ENCODE measurements at places on chromosomes 4 and X.

DNA sequence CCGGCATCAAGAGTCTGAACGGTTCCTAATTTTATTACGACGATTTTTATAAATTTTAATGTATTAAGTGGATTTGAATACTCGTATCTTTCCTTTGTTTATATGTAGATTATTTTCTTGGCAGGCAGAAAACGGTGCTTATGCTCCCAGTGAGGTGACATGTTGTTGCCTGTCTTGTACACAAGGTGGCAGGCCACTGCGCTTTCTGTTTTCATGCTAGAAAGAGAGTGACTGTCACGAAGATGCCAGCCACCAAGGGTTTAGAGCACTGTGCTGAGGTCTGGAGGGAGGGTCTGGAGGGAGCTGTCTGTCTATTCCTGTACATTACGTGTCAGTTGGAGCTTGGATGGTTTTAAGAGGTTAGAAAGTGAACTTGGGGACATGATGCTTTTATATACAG, 87.7 kb downstream of the SHROOM2 start:
- peak; percentile 36 for DNase-seq

DNA sequence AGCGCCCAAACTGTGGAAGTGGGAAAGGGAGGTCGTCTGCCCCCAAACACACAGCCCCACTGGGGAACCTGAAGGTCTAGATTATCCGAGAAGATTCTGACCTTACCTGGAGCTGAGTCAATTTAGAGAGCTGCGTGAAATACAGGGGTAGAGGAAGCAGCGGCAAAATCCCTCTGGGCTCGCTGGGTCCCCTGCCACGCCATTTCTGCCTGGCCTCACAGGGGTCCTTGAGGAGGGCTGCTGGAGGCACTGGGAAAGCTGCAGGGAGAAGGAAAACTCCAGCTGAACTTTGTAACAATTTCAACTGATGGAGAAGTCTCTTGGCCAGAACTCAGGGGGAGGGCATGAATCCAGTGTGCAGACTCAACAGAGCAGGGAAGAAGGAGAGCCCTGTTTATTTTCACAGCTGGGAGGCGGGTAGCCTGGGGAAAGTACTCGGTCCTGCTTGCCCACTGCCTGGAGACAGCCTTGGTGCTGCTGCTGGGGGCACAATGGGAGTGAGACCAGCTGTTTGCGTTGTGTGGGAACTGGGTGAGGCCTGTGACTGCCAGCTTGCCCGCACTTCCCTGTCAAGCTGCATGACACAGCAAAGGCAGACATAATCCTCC, 93.2 kb upstream of the MAPK10 start:
- DNase-seq = peak; percentile 22

DNA sequence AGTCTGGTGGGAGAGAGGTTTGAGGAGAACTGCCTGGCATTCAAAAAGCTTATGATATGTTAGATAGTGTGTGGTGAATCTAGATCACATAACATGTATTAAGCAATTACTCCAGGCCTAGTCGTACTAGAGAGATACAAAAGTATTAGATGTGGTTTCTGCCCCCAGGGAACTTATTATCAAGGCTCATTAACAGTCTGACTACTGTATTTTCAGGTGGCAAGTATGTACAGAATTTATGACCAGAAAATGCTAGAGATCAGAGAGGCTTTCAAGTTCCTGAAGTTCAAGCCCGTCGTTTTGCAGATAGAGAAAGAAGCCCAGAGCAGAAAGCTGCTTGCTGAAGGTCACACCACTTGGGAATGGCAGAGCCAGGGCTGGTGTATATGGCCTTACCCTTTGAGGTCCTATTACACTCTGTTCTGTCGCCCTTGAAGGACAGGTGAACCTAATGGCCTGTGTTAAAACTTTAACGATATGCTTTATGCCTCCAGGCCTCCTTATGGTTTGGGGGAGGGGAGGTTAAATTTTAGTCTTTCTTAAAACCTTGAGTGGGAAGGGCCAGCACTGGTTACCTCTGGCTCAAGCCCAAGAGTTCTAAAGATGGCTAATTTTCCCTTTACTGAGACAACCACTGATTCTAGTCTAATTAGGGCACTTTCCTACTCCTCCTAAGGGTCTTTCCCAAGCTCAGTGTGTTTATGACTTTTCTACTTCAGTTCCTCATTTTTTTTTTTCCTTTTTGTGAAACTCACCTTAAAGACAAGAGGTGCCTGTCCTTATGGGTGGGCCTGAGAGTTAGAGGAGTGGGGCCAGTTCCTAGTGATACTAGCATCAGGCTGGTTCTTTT, 19.9 kb downstream of the TMEM164 start:
- DNase-seq = no peak

GRCh38 chrX:12978205-12979025, 3.5 kb downstream of the TMSB4X start:
- DNase-seq = peak; percentile 31

DNA sequence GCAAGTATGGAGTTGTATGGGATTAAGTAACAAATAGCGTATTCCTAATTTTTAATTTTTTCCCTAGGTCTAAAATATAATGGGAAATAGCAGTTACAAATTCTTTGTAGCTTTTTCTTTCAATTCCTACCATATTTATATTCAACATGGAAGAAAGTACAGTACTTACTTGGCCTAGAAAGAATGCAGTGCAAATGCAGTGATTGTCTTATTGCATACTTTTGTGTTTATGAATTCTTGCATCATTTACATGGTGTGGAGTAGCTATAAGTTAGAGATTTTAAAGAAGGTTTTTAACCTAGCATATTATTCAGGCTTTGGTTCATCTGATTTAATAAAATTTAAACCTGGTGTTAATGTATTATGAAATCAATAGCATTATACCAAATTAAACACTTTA, 263.3 kb downstream of the BMPR1B start:
- no peak for DNase-seq

GRCh38 chr4:142493255-142494110, 352.6 kb downstream of the INPP4B start:
- DNase-seq = no peak

DNA sequence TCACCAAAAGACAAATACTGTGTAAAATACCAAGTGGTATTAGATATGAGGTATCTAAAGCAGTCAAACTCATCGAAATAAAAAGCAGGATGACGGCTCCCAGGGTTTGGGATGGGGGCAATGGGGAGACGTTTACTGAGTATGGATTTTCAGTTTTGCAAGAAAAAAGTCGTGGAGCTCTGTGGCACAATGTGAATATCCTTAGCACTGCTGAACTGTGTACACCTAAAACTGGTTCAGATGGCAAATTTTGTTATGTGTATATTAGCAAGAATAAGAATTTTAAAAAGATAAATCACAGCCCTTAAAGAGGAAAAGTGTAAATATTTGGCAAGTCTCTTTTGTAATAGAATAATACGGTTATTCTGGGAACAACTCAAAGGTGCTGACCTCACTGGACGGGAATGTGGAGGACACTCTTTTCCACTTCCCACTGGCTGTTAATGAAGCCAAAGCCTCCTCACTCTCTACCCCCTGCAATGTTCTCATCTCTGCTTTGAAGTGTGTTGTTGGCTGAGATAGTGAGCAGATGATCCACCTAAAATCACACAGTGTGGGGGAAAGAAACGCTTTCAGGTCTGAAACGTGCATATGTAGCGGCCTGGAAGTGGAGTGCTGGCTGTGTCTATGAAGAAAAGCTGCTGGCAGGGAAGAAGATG, 49.2 kb downstream of the SEL1L3 start:
- peak; percentile 41 for DNase-seq

GRCh38 chr4:16461362-16461761, 235.1 kb upstream of the TAPT1 start:
- no peak for DNase-seq

DNA sequence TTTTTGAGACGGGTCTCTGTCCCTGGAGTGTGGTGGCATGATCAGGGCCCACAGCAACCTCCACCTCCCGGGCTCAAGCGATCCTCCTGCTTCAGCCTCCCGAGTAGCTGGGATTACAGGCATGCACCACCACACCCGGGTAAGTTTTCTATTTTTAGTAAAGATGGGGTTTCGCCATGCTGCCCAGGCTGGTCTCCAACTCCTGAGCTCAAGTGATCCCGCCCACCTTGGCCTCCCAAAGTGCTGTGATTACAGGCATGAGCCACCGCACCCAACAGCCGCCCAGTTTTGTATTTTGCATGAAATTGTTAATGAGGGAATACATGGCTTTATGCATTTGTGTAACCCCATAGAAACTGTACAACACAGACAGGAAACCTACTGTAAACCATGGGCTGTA, 2.8 kb upstream of the ARHGAP4 start:
- no peak for DNase-seq
